Foreskin keratinocyte (primary cell): ENCODE measurements at places on chromosomes 5 and 9. TPM values are rescaled to one million over a fixed set of nuclear protein-coding genes. Genes with fewer than 3 reads are reported as not detected.
A peak's percentile ranks its signal among the peaks of the same experiment; 100 is the strongest.

Gene PCDHGA12
- polyA plus RNA-seq: 0.42 and 0.66 TPM in 2 replicates

Gene RANBP3L
- not detected in 2 replicates for polyA plus RNA-seq

Gene PCDHGA4
- polyA plus RNA-seq: 0.02 TPM in 1 of 2 replicates, not detected in the other

Gene MEGF9
- 3.2 and 3.9 TPM in 2 replicates for polyA plus RNA-seq

Gene PRXL2C
- 7.9 and 8.3 TPM in 2 replicates for polyA plus RNA-seq

Gene GLRA1
- not detected in 2 replicates for polyA plus RNA-seq

Gene RGMB
- 10.8 and 18.4 TPM in 2 replicates for polyA plus RNA-seq

Gene ACSL6
- 0.01 and 0.02 TPM in 2 replicates for polyA plus RNA-seq

Gene IL5
- not detected in 2 replicates for polyA plus RNA-seq

Gene ADAMTS6
- polyA plus RNA-seq: 3.1 and 3.2 TPM in 2 replicates

Gene AK1
- 99.6 and 106 TPM in 2 replicates for polyA plus RNA-seq

Gene NMUR2
- not detected in 2 replicates for polyA plus RNA-seq

Gene PLCXD3
- polyA plus RNA-seq: not detected in 2 replicates

Gene CLPTM1L
- 110 and 114 TPM in 2 replicates for polyA plus RNA-seq

Gene FAM120AOS
- 17.2 and 18.8 TPM in 2 replicates for polyA plus RNA-seq

- no peak for DNase-seq
Observed at GRCh38 chr9:96245399-96245798, 56.6 kb downstream of the HSD17B3 start.

- DNase-seq: no peak
Observed at GRCh38 chr5:57358796-57359592, 123.6 kb downstream of the ACTBL2 start.

GRCh38 chr5:59420596-59420995 is 472.9 kb downstream of the PDE4D start:
- DNase-seq: no peak

DNA sequence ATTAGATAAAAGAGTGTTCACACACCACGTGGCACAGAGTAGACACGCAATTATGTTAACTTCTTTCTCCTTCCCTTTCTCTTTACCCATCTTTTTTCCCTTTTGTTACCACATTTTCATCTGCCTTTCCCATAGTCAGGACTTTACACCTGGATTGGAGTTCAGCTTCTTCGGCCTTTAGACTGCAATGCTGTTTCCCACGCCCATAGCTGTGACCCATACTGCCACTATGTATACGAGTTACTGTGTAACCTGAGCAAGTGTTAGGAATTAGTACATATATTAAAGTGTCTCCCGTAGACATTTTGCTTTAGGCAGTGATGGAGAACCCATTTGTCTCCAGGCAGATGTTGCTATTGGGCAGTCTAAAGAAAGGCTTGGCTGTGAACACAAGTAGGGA is 143.6 kb upstream of the SLC28A3 start:
- DNase-seq: no peak

- DNase-seq: no peak
Observed at GRCh38 chr5:5983261-5983980, 394.9 kb downstream of the MED10 start.

GRCh38 chr5:17928581-17928981 is 294.3 kb downstream of the TAF11L14 start:
- DNase-seq: peak; percentile 89

DNA sequence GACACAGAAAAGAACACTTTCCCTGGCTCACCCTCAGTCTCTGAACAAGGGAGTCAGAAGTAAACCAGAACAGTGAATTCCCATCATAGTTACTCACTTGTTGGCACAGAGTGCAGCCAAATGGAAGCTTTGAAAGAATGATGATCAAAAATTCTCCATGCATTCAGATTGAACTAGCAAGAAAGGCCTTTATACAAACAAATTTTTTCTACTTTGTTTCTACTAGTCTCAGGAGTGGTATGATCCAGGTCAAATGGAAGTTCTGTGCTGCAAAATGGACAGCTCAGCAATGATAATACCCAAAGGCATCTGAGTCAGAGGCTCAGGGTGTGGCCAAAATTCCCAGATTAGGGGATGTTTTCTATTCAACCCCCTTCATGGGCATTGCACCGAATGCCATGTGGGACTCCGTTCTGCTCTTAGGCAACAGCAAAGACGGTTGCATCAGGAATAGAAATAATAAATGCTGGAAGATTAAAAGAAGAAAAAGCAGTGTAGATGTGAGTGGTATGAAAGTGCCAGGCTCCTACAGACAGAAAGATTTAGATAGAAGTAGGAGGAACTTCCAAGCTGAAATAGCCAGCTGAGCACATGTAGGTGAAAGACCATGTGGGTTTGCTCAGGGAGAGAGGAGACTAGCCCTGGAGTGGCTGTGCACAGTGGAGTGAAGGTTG is 24.0 kb upstream of the ASPN start:
- peak; percentile 89 for DNase-seq

DNA sequence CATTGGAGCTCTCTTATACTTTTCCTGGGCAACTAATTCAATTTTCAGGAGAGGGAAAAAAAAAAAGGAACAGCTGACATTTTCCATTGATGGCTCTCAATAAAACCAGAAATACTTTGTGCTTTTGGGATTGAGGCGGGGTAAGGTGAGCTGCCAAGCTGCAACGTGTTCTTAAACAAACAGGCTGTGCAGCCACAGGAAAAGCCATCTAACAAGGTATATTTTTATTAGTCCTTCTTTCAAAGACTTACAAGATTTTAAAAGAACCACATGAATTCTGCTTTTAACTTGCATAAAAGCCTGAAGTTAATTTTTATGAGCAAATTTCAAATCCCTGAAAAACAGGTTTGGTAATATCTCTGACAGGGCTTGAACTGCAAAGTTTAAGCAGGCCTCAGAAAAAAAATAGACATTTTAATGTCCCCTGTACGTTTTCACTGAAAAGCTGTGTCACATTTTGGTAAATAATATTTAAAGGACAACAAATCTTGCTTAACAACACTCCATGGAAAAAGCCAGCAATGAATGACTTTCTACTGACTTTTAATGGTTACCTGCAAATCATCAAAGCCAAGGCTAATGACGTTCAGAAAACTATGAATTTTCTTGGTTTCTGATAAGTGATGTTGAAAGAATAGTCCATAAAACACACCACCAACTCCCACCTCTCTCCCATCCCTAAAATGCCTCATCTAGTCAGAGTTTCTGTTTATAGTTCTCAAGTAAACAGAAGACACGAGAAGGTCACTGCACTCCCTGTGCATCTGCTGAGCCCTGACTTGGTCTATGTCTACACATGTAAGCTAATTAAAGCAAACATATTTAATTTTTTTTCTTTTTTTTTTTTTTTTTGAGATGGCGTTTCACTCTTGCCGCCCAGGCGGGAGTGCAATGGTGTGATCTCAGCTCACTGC is 433.6 kb downstream of the PIK3R1 start:
- no peak for DNase-seq

- peak; percentile 27 for DNase-seq
Observed at GRCh38 chr5:164475339-164475977, 970.0 kb downstream of the MAT2B start.

- no peak for DNase-seq
Observed at GRCh38 chr5:8686707-8687106, 817.8 kb downstream of the MTRR start.

- DNase-seq: no peak
Observed at GRCh38 chr9:127448112-127448805, 2.9 kb downstream of the RPL12 start.

DNA sequence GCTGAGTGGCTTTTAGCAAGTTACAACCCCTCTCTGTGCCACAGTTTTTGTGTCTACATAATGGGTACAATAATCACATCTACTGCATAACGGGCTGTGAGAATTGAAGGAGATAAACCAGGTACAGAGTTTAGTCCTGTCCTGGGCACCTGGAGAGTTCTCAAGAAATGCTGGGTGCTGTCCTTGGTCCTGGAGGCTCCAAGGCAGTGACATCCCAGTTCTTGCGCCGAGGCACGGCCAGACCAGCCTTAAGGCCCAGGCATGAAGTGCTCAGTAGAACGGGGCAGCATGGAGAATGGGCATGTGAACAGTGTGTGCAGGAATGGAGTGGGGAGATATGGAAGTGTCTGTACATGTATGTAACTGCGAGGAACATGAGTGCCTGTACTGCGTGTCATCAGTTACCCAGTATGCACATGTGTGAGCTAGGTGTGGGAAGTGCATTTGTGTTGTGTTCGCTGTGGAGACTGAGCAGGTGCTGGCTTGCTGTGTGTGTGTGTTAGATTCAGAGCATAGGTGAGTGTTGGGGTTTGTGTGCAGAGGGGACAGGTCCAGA is 6.3 kb upstream of the UNC5A start:
- no peak for DNase-seq

DNA sequence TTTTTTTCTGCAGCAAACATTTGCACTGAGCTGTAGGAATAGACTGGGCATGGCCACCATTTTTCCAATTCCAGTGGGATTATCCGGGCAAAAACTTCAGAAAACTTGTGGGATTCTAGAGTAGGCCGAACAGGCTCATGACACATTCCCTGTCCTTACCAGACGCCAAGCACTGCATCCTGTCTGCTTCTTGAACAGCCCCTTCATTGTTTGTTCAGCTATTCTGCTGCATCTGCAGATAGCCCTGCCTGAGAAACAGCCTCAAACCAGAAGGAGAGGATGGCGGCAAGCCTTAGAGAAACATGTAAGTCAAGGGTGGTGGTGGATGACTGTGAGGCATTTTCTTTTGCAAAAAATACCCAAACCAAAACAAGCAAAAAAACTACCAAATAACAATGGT is 111.8 kb upstream of the NTRK2 start:
- no peak for DNase-seq

DNA sequence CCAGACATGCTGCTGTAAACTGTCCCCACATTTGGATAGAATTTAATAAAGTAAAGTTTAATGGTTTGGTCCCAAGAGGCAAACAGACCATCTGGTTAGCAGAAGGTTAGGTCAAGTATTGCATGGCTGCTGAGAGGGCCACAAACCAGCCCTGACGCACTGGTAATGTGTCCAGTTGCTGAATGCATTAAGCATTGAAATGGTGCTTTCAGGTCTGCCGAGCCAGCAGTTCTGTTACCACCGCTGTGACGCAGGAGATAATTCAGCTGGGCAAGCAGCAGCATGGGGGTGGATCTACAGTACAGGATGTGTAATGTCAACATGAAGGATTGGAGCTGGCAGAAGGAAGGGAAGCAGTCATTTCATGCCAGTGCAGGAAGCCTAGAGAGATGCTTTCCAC is 16.0 kb downstream of the ZNF462 start:
- peak; percentile 79 for DNase-seq

DNA sequence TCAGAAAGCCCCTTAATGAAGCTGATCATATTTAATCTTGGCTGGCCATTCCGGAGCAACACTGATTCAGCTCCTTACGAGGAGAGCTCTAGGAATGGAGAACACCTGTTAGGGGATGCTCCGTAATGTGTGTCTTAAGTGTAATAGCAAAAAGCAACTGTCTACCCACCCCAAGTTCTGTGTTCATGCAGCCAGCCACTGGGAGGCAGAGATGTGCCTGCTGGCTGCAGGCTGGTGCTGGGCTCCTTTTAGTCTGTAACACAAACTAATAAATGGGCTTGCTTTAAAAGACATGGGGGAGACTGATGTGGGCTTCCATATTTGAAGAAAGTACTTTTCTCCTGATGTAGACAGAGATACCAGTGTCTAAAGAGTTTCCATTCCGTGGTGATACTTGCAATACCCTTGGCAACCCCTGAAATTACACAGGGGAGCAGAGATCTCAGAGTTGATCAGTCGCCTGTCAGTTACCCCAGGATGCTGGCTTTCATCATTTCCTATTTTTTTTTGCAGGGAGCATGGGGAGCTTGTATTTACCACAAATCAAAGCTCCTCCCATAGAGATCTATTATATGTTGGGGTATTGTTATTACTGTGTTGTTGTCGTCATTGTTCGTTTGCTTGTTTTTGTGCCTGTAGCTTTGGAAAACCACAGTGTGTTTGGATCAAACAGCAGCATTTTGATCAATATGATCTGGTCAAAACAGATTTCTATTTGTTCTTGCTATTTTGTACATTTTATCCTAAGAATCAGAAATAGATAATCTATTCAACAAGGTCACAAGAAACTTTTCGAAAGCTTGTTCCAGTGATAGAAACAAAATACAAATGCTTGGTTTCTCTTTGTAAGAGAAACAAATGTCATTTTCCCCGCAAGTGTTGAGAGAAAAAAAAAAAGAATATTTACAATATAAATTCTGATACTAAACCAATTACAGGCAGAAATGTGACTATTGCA is 65.8 kb downstream of the MTX3 start:
- DNase-seq: no peak

- no peak for DNase-seq
Observed at GRCh38 chr5:68404246-68404645, 188.7 kb downstream of the PIK3R1 start.

- no peak for DNase-seq
Observed at GRCh38 chr5:124621279-124621678, 125.2 kb downstream of the ZNF608 start.

DNA sequence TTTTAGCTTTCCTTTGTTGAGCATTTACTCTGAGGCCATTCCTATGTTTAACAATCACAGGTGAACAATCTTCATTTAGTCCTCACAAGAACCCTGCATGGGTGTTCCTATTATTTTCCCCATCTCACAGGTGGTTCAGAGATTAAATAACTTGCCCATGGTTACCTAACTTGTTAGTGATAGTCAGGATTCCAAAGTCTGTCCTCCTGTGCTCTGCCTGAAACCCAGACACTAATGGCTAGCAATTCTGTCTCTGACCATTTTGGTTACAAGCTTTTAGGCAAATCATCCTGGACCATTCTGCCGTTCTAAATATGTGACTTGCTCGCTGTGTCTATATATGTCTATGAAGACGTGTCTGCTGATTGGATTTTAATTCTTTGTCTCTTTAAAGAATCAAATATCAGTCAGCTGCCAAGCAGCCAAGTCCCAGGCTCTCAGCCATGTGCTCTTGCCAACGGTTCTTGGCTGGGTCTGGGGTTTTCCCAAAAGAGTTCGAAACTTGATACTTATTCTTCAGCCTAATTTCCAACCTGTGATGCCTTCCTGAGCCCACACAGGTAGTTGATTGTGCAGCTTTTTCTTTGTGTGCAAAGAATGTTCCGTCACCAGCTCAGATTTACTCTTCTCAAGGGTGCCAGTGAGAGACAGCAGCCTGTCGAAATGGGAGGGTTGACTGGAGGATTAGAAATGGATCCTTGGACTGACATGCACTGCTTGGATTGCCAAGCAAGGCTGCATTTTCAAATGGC is 121.7 kb downstream of the NREP start:
- DNase-seq: no peak

- peak; percentile 70 for DNase-seq
Observed at GRCh38 chr5:173781816-173782670, 106.1 kb upstream of the CPEB4 start.

- no peak for DNase-seq
Observed at GRCh38 chr5:29162297-29162696, 2031.2 kb upstream of the CDH6 start.
